Activated CD4-positive, alpha-beta T cell treated with anti-CD3 and anti-CD28 coated beads, Interleukin-2, amount 50 U/mL, for 24 hours (primary cell): ENCODE measurements at places on chromosomes 6 and 20.

- no peak for DNase-seq
These were observed 914 bp upstream of the RANBP9 start for GRCh38 chr6:13712599-13712898.

DNA sequence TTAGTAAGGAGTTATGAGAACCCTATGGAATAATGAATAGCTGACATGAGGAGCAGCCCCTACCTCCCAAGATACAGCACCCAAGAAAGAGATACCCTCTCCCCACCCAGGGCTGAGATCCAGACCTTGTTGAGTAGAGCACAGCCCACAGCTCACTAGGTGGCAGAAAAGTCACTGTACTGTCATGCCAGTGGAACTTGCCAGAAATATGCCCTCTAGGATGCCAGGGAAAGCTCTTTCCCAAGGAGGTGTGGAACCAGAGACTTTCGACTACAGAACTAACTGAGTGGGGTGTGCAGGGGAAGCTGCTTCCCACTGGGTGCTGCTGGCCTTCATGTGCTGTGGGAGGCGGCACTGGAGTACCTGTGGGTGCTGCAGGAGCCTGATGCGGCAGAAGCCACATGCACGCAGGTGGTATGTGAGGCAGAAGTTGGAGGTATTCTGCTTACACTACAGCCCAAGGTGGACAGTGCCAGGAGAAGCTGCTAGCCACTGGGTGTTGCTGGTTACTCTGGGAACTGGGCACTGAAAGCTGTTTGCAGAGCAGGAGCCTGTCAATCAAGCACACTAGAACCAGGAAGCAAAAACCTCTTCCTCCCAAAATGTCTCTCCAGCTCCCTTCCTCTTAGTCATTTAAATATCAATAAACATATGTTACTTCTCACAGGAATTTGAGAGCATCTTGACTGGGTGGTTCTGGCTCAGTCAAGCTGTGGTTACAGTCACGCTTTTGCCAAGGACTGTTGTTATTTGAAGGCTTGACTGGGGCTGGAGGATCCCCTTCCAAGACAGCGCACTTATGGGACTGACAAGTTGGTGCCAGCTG is 17.8 kb downstream of the ARMC12 start:
- no peak for DNase-seq

- no peak for DNase-seq
These were observed 90.3 kb downstream of the TCP11 start for GRCh38 chr6:35050757-35051330.

DNA sequence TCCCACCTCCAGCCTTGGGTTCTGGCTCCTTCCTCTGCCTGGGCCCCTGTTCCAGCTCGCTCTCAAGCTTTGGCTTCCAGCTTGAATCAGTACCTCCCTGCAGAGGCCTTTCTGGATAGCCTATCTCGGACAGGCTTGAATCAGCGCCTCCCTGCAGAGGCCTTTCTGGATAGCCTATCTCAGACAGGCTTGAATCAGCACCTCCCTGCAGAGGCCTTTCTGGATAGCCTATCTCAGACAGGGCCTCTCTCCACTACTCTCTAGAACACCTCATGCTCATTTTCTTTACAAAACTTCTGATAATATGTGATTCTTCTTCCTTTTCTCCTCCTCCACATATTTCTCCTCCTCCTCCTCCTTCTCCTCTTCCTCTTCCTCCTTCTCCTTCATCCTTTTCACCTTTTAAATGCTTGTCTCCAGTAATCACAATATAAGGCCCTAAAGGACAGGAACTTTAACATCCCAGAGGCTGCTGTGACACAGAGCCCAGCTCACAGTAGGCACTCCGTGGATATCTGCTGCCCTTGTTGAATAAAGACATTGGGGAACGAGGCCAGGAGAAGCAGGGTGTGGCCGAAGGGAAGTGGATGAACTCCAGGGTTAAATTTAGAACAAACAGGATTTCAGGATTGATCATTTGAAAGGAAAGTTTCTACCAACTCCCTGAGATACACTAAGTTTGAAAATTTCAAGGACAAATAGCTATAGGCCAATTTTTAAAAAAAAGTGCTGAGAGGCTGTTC is 9.3 kb upstream of the RPS6KA2 start:
- no peak for DNase-seq

DNA sequence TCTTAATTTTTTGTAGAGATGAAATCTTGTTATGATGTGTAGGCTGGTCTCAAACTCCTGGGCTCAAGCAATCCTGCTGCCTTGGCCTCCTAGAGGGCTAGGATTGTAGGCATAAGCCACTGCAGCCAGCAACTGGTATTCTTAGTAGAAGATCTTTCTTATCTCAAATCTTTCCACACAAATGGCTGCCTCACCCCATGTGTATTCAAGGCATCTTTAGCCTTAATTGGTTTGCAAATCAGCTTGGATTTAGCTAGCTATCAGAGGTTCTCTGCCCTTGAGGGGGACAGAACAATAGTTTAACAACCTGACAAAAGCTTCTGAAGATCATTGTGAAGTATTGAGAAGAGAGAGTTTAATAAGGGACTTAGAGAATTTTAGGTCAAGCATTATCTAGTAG is 17.9 kb upstream of the ABRACL start:
- DNase-seq, result no peak

DNA sequence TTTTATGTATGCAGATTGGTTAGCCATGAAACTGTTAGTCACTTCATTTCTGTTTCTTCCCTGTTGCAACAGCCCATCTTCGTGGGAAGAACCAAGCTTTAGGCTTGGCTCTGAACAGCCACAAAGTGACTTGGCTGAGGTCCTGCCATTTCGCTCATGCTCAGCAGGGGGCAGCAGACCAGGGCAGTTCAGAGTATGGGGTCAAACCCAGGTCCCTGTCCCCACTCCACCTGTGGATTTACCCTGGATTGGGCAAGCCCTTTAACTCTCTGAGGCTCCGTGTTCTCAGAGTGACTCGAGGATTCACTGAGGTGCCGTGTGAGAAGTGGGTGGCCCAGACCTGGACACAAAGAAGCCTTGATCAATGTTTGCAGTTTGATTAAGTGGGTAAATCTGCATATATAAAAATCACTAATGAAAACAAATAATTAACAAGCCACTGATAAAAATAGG is 19.8 kb upstream of the MAP1LC3A start:
- peak; percentile 51 for DNase-seq
